ENCODE measurements at places on chromosomes 7 and 10.

GRCh38 chr7:42214060-42214679 is 22.8 kb downstream of the GLI3 start:
- no peak for DNase-seq

GRCh38 chr10:119706521-119707278 is 19.1 kb upstream of the INPP5F start:
- no peak for DNase-seq

GRCh38 chr7:1104516-1105179 is 16.7 kb downstream of the GPER1 start:
- no peak for DNase-seq

DNA sequence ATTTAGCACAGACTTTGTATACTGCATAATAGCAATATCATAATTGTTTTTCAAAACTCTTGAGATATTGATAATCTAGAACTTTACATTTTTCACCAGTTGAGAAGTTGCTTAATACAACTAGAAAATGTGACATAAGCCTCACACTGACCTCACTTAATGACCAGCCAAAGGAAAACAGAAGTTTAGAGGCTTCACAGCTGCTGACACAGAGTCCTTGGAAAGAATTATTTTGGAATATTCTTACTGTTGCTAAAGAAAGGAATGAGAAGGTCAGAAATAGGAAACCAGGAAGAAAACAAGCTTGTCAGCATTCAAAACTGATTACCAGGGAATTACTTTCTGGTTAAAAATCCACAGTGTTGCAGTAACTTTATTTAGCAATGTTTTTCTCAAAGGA is 35.5 kb upstream of the WASL start:
- DNase-seq: no peak

DNA sequence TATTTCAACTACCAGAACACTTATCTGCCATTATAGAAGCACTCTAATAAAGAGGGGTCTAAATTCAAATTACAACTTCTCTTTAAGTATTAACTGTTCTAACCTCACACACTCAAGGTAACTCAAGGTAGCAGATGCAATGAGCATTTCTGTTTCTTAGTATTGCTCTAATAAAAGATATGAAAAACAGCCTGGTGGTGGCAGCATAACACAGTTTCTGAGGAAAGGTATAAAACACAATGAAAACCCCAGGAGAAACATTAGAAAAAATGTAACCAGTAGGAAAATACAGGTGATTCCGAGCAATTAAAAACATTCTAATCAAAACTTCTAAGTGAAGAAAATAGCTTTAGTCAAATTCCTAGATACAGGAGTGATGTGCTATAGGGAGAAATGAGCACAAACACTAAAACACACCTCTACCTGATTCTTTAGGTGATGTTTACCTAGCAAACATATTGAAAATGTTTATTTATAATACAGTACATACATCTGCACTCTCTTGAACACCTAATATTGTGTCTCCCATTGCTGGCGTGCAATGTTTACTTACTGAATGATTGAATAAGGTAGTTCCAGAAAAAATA is 3.5 kb downstream of the MKRN1 start:
- peak; percentile 62 for DNase-seq

DNA sequence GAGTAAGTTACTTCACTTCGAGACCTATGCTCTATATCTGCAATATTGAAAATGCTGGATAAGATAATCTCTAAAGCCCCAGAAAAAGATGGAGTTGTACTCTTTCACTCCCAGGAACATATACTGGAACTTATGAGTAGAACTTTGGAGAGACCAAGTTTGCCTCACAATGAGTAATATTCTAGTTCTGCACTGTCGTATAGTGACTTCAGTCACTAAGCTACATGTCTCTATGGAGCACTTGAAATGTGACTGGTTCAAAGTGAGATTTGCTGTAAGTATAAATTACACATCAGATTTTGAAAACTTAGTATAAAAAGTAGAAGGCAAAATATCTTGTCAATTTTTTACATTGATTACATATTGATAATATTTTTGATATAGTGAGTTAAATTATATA is 116.4 kb downstream of the PTEN start:
- no peak for DNase-seq

GRCh38 chr7:156722043-156722826 is 81.7 kb downstream of the RNF32 start:
- no peak for DNase-seq

DNA sequence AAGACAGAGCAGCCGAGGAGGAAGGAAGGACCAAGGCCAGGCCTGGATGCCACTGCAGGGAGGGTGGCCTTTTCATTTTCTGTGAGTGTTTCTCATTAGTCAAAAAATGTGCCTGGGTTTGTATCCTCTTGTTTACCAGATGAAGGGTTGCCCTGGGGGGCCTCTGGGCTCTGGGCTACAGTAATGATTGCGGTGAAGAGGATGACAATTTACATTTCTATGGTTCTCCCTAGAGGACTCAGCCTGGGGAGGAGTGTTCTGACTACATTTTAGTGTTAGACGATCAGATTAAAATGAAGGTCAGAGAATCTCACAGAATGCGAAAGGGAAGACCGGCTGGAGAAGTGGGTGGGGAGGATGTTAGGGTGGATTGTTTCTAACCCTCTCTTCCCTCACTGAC is 108.0 kb upstream of the KMT2C start:
- no peak for DNase-seq

- DNase-seq: peak; percentile 71
Observed at GRCh38 chr7:7181519-7182155, 707 bp upstream of the C1GALT1 start.

DNA sequence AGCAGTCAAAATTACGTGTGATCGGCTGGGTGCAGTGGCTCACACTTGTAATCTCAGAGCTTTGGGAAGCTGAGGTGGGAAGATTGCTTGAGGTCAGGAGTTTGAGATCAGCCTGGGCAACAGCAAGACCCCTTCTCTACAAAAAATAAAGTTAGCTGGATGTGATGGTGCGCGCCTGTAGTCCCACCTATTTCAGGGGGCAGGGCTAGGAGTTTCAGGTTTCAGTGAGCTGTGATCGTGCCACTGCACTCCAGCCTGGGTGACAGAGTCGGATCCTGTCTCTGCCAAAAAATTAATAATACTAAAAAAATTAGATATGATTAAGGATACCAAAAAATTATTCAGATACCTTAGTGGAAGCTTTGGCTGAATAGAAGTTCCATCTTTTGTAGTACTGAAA is 136.4 kb downstream of the SDK1 start:
- no peak for DNase-seq
